Stimulated activated CD4-positive, alpha-beta T cell treated with anti-CD3 and anti-CD28 coated beads, Interleukin-2, amount 100 ng/mL, for 24 hours (primary cell): ENCODE measurements at places on chromosomes 16 and 17.

DNA sequence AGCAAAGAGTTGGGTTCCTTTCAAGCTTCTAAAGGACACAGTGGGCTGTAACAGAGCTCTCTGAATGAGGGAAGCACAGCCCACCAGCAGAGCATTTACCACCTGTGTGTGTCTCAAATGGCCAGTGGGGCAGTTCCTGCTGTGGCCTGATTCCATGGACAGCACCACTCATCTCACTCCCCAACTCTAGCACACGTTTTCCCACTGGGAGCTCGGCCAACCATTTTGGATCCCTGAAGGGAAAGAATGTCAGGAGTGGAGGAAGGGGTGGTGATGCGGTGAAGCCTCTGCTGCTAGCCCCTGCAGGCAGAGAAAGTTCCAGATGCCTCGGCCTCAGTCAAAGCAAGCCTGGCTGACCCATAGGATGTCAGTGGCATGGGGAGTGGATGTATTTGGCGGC, 86.6 kb downstream of the PLXDC1 start:
- no peak for DNase-seq

GRCh38 chr16:67917852-67918236, 13.8 kb downstream of the CTRL start:
- DNase-seq: peak; percentile 56

DNA sequence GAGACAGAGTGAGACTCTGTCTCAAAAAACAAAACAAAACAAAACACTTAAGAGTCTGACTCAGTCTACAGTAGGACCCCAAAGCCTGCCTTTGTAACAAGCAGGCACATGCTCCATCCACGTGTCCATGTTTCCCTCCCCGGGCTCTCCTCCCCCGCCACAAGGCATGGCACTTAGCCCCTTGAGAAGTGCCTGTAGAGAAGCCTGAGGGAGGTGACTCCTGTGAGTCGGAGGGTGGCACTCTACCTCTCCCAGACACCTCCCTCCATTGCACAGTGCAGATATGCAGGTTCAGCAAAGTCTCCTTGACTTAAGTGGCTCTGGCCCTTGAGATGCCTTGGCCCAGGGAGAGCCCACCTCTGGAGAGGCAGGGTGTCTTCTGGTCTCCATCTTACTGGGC, 6.8 kb downstream of the FHOD1 start:
- DNase-seq: no peak

GRCh38 chr16:27728691-27729090, 178.7 kb downstream of the KATNIP start:
- DNase-seq: no peak
